ENCODE measurements at places on chromosomes 13 and 19.
A peak's percentile ranks its signal among the peaks of the same experiment; 100 is the strongest.

- peak; percentile 21 for DNase-seq
Measured at GRCh38 chr13:38417727-38418126, 68.1 kb downstream of the UFM1 start.

GRCh38 chr13:102642475-102642874, 45.7 kb downstream of the TPP2 start:
- DNase-seq = no peak

GRCh38 chr19:9323557-9323918, 441 bp upstream of the ZNF559 start:
- DNase-seq = peak; percentile 22

DNA sequence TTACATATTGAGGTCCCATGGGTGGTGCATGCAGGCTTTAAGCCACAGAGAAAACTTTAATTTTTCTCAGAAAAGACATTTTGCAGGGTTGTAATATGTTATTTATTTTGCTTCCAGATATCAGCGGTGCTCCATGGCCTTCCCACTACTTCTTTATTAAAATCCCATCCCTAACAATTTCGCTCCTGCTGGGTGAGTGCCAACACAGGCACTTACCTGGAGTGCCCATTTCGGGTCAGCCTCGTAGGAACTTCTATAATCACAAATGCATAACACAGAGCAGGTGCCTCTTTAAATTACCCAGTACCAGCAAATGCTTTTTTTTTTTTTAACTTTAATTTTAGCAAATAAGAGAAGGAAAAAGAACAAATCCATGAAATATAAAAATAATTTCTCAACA, 86.4 kb downstream of the EFNB2 start:
- no peak for DNase-seq

DNA sequence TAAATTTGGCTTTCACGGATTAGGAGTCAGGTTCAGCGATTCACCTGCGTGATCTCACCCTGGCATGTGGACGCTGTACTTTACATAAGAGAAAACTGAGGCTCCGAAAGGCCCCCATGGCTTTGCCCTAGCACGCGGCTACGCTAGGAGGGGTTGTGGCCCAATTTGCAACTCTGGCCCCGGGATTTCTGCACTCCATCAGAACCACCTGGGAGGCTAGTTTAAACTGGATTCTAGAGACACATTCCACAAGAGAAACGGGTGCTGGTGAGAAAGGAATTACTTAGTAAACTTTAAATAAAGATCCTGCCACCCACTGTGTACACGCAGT, 6.2 kb downstream of the BCL3 start:
- DNase-seq = no peak

GRCh38 chr19:2978166-2978767, 903 bp downstream of the TLE6 start:
- no peak for DNase-seq

GRCh38 chr13:64488731-64489130, 2741.4 kb downstream of the PCDH9 start:
- DNase-seq = no peak

GRCh38 chr19:29562299-29563297, 36.8 kb downstream of the VSTM2B start:
- DNase-seq = no peak

DNA sequence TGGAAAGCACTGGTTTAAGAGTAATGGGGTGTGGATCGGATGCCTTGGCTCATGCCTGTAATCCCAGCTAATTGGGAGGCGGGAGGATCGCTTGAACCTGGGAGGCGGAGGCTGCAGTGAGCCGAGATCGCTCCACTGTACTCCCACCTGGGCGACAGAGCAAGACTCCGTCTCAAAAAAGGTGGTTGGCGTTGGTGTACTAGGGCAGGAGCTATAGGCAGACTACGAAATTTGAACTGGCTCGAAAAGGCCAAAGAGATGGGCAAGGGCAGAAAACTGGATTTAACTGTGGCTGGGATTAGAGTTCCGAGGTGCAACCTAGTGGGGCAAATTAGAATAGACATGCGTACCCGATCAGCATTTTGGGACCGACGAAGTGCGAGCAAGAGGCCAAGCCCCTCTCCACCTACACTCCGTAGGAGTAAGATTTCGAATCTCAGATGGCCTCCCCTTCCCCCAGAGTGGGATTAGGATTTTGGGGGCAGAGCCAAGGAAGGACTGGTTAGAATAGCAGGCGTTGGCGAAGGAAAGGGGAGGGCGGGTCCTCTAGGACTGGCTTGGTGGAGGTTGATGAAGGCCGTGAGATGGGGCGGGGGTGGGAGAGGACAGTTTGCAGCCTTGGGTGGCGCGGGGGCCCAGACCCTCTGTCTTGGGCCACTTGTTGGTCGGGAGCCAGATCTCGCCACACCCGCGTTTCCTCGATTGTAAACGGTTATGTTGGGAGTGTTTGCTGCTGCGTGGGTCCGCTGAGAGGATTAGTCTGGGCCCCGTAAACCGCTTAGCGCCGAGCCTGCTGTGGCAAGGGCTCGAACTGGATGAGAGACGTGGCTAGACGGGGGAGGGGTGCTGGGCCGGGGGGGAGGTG, 2.0 kb upstream of the INAFM1 start:
- DNase-seq = no peak

DNA sequence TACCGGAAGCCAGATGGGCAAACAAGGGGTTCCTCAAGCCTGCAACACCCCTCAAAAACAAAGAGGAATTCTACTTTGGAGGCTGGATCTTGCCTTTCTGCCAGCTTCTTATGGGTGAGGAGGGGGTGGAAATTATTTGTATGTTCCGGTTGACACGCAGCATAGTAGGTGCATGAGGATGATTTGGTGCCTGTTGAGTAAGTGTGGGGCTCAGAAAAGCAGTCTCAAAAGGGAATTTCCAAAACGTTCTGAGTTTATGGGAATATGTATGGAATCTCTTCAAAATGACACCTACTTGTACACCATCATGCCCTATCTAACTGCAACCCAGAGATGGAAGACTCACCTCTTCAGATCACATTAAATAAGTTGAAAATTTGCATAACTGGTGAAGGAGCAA, 3.0 kb upstream of the TECR start:
- no peak for DNase-seq

GRCh38 chr19:10965398-10965797, 4.6 kb downstream of the SMARCA4 start:
- DNase-seq = no peak

- no peak for DNase-seq
Measured at GRCh38 chr13:108889324-108889984, 260.0 kb downstream of the MYO16 start.

DNA sequence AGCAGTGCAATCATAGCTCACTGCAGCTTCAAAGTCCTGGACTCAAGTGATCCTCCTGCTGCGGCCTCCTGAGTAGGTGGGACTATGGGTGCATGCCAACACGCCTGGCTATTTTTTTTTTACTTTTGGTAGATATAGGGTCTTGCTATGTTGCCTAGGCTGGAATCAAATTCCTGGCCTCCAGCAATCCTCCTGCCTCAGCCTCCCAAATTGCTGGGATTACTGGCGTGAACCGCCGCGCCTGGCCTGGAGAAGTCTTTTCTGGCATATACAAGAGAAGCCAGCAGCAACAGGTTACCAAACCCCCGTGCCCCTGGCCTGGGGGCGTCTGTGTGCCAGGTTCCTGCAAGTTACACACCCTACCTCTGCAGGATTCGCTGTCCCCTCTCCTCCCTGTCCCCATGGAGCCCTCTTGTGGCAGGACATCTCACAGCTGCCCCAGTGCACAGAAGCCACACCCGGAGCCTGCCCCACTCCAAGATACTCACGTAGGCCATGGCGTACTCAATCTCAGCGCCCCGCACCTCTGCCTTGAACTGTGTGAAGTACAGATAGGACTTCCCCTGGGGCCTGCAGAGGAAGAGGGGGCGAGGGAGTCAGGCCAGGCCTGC, 9.9 kb downstream of the MYDGF start:
- no peak for DNase-seq

- peak; percentile 52 for DNase-seq
Measured at GRCh38 chr13:32212421-32212820, 102.7 kb downstream of the ZAR1L start.

- DNase-seq = no peak
Measured at GRCh38 chr19:10554760-10555609, 10.8 kb downstream of the KRI1 start.

DNA sequence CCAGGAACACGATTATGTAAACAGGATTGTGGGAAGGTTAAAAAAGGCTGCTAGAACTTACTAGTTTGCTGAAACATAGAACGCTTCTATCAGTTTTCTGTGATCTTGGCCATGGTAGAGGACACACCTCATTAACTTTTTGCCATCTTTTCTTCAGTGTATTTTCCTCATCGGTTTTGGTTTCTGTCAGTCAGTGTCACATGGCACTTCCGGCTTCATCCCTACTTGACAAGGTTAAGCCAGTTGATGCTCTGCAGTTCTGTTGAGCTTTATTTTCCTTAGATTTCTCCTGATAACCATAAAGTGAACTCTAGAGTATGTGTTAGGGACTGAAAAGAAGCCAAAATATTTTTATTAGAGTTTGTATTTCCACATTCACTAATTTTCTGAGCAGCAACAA, 147.5 kb downstream of the NDFIP2 start:
- DNase-seq = no peak

- DNase-seq = peak; percentile 56
Measured at GRCh38 chr19:42401365-42402303, 11.5 kb upstream of the CNFN start.

- no peak for DNase-seq
Measured at GRCh38 chr19:42323852-42324654, 1.4 kb upstream of the MEGF8 start.

DNA sequence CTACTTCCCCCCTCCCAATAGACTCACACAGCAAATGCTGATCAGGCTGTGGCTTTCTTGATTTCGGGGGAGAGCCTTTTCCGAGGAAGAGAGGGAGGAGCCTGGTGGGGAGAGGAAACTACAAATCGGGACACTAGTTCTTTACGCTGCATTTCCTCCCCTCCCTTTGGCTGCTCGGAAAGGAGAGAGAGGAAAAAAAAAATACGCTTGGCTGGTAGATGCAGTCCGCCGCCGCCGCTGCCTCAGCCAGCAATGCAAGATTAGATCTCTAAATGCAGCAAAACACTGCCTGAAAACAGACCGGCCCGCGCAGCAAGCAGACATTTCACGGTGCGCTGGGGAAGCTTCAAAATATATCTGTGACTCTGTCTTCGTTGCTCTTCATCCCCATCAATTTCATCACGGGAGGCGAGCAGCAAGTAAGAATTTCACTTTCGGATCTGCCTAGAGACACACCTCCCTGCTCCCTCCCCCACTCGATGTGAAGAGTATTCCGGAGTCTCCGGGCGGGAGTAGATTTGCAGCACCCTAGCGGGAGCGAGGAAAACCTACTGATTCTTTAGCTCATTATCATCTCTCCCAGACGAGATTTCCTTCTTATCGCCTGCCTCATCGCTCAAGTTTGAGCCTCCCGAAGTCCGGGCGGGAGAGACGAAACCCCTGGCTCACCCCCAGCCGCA, at the start of gene PCDH17:
Gene PCDH17, plus strand, starts transcription at position 149 of the 680 bp plus-strand sequence. CDS start 803 bp downstream, outside the sequence.
- DNase-seq = no peak

GRCh38 chr13:40651866-40652587, 14.4 kb downstream of the FOXO1 start:
- DNase-seq = no peak

DNA sequence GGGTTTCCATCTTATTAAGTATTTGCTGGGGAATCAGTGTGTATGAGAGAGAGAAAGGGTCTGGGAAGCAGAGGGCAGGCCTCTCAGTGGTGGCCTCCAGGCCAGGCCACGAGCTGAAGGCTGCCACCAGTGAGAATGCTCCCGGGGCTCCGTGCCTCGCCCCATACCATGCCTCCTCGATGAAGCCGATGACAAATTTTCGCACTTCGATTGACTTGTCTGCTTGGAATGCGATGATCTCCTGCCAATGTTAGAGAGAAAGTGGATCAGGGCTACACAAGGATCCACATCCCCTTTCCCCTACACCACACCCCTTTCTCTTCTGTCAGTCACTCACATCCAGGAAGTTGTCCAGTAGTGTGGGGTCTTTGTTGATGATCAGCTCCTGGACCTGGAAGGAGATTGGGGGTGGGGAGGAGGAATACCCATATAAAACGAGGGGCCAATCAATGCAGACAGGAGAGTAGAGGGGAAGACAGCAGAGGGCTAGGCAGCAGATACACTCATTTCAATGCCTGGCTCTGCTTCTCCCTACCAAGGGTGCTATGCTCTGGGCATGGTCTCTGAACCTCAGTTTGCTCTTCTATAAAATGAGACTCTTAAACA, 10.7 kb downstream of the SYMPK start:
- no peak for DNase-seq

DNA sequence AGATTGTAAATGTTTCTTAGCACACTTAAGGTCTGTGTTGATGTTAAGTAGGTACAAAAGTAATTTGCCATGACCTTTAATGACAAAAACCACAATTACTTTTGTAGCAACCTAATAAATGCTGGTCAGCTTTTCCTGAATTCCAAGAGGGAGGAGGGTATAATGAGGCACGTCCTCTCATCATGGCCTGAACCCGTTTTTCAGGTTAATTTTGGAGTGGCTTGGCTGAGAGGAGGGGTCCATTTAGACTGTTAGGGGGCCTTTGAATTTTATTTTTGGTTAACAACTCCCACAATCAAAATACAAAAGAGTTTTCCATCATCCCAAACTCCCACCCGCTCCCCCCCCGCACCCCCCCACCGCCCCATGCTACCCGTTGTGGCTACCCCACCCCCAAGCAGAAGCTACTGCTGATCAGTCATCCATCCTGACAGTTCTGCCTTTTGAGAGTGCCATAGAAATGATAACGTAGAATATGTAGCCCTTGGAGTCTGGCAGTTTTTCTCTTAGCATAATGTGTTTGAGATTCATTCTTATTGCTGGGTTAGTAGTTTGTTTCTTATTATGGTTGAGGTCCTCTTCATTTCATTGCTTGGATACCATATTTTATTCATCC, 14.4 kb upstream of the PLEKHF1 start:
- DNase-seq = no peak

DNA sequence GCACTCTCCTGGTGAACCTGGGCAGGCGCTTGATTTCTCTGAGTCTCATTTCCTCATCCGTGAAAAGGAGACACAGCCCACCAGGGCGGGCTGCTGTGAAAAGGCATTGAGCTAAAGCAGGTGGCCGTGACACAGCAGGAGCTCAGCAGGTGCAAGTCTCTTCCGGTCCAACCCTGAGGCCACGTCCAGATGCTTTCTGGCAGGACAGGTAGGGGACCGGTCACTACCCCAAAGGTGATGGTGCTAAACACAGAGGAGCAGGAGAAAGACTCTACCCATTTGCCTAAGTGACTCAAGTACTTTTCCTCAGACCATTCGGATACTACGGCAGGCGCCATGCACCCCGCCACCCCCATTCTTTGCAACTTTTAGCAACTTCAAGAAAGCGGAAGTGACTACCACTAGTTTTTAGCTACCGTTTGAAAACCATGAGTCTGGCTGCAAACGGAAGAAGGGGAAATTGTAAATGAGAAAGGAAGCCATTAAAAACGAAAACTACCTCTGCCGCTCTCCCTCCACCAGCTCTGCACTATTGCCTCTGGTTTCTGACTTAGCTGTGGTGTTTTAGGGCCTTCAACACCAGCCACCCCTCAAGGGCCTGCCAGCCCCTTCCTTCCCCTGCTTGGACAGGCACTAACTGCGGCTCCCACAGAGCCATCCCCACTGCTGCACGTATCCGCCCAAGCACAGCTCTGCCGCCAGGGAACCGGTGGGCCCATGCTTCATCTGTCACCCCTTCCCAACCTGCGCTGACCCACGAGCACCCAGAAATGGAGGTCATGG, 4.8 kb downstream of the PPP6R1 start:
- no peak for DNase-seq
